Central memory CD8-positive, alpha-beta T cell (primary cell): ENCODE measurements at places on chromosomes 3 and 15.

- no peak for DNase-seq
These were observed 47.8 kb downstream of the CCDC54 start for GRCh38 chr3:107425033-107425432.

GRCh38 chr3:120684896-120685295 lies 2.9 kb upstream of the HGD start:
- no peak for DNase-seq

- no peak for DNase-seq
These were observed 25.2 kb upstream of the CEMIP start for GRCh38 chr15:80754014-80754413.

DNA sequence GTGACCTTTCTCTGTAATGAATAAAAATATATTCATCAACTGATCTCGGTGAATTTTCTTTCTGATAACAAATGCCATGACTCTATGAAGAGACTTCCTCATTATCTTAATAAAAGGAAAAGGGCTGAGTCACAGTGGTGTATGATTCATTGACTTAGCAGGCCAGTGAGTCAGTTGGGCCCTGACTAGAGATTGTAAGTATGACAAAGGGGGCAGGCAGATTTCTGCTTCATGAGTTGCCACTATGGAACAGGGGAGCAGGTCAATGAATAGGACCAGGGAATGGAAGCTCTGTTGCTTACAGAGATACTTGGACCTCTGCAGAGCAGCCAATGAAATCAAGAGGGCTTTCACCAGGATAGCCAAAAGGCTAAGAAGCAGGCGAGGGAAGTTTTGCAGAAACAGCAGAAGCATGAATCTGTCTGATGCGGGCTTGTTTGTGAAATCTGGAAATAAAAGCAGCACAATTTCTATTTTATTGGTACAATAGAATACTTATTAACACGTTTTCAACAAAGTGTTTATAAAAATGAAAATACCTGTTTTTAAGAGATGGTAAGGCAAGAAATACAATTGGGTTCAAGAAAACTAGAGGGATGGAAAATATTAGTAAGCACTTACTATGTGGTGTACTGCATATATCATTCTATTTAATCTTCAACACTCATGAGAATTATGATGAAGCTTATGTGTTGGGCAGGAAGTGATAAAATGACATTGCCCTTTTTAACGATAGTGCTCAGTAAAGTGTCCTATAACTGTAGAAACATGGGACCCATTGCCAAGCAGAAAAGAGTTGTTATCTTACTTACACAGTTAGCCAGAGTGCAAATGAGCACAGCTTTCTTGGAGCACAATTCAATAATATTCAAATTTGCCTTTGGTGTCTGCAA lies 169.8 kb upstream of the MYRIP start:
- no peak for DNase-seq

DNA sequence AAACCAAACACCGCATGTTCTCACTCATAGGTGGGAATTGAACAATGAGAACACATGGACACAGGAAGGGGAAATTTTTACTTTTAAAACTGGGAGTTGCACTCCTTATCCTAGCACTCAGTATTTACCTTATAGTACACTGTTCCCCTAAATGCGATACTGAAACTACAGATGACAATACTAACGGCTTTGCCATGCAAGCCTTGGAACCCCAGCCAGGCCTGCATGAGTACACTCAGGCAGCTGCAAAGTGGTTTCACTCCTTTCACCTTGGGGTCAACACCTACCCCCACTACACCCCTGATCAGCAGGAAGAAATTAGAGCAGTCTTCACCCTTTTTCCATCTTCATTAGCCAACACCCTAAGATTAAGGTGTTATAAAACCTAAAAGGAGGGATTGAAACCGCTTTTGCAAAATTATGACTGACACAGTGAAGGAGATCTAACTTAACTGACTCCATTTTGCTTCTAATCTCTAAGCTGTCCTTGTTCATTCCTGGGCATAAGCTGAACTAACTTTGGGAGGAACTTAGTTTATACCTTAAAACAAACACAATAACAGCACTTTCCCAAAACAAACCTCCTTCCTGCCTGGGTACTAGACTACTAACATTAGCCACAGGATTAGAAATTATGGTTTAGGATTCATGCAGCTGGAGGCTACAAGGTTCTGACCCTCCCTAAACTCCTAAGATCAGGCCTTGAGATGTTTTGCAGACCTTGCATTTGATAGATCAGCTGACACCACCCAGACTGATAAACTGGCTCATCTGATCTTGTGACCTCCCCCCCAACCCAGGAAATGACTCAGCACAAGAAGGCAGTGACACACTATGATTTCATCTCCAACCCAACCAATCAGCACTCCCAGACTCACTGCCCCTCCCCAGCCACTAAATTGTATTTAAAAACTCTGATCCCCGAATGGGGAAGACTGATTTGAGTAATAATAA lies 452.1 kb upstream of the PPP2R3A start:
- DNase-seq, result no peak

- no peak for DNase-seq
These were observed 34.7 kb downstream of the ARRDC4 start for GRCh38 chr15:97995192-97995591.

- no peak for DNase-seq
These were observed 119.3 kb upstream of the CCNL1 start for GRCh38 chr3:157279237-157279636.

DNA sequence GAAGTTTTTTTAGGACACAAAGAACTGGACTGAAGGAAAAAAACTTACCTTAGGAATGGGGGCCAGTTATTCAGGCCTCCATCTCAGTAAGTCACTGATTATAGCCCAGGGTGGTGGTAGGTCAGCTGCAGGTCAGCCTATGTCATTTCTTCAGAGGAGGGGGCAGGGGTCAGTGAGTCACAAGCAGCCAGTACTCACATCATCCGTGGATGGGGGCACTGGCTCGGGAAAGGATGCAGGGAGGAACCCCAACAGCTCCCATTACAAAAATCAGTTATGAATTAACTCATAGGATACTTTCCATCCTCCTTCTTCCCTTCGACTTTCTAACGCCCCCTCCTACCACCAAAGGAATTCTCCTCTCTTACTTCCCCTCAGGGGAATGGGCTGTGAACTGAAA lies 578.3 kb downstream of the PDCD6IP start:
- DNase-seq, result no peak

- no peak for DNase-seq
These were observed 125.4 kb upstream of the MME start for GRCh38 chr3:154954757-154955156.

- DNase-seq, result no peak
These were observed 61.2 kb upstream of the EPHB3 start for GRCh38 chr3:184500344-184500923.

DNA sequence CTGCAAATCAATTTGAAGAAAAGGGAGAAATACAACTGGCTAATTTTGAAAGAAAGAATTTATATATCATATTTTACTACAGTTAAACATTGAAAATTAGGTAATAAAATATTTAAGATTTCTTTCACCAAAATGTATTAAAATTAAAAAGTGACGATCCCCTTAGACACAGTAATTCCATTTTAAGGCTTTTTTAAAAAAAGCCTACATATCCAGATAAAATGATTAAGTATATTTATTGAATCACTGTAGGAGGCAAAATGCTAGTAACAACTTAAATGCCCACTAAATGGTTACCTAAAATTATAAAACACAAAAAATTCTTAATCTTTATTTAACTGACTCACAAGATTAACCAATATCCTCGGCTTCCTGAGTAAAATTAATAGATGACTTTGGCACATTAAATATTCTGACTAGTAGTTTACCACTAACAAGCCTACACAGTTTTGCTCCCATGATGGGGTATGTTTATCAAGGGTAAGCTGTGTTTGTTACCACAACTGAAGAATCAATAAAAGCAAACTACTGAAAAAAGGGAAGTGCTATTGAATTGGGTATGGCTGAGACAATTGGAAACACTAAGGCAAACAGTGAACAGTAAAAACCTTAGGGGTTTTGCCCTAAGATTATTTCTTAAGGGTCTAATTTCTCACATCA lies 28.4 kb downstream of the ANKRD28 start:
- DNase-seq, result no peak

GRCh38 chr15:74873756-74874424 lies 725 bp upstream of the SCAMP2 start:
- no peak for DNase-seq

DNA sequence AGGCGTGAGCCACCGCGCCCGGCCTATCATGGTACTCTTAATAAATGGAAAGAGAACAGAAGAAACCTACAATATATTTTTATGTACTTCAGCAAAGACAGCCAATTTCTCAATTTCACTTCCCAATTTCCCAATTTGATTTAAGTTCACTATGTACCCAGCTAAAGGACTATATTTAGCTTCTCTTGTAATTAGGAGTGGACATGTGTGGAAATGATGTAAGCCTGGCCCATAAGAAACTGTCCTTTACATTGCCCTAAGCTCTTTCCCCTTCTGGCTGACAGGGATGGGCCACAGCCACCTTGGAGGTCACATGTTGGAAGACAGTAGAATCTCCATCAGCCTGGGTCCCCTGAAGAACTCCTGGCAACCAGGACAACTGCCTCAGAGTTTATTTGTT lies 6.2 kb downstream of the TMEM39A start:
- no peak for DNase-seq

DNA sequence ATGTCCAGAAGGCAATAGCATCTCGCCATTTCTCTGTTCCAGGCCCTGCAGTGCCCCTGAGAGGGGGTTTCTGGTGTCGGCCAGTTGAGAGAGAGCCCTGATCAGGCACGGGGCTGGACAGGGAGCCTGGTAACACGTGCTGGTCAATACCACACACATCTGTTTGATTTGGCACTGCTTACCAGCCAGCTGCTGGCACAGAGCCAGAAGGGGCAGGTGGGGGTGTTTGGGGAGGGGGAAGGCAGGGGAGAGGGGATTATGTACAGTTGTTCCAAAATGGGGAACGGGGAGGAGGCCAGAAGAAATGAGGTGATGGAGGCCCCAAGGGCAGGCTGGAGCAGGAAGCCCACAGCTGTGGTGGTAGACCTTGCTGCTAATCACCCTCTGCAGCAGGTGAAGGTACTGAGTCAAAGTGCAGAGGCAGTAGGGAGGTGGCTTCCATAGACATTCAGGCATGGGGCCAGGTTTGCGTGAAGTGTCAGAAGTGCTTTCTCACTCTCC lies 153.5 kb upstream of the LPP start:
- no peak for DNase-seq

DNA sequence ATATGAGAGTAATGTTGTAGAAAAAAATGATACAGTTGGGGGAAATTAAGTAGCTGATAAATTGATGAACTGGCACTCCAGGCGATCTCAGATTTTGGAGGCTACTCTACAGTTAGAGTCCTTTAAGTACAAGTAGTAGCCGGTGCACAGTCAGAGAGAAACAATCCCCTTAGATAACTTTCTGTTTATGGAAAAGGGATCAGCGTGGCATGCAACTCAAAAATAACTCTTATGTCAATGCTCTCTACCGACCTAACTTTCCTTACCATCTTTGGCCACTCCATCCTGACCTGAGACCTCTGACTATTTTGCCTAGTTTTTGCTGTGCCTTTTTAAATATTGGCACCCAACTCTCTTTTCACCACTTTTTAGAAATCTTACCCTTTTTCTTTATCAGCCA lies 299.6 kb downstream of the UNC13C start:
- DNase-seq, result no peak

GRCh38 chr3:6444888-6445658 lies 415.8 kb upstream of the GRM7 start:
- no peak for DNase-seq

DNA sequence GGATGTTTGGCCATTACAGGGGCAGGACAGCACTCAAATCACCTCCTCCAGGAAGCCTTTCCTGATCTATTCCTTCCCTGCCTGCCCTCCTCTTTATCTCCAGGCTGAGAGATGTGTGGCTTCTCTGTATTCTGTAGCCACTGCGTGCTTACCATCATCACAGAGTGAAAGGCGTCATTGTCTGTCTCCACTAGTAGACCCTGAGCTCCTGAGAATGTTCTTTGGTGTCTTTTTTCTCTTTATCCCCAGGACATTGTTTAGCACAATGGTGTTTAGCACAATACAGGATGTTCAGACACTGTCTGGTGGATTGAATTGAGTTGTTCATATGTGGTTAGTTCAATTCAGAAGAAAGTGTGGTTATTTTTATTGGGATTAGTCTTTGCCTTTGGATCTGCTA lies 26.2 kb upstream of the LARS2 start:
- no peak for DNase-seq

DNA sequence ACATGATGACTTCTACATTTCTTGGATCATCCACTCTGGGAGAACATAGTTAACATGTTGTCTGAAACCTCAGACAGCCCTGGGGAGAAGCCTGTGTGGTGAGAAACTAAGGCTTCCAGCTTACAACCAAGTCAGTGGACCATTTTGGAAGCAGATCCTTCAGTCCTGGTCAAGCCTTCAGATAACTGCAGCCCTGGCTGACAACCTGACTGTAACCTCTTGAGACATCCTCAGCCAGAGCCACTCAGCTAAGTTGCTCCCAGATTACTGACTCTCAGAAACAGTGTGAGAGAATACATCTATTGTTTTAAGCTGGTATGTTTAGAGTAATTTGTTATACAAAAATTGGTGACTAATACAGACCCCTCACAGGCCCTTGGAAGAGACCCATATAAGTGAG lies 50.9 kb upstream of the KPNA4 start:
- DNase-seq, result no peak
